Fibroblast of mammary gland (primary cell): ENCODE measurements at places on chromosomes 2 and 18.
A peak's percentile ranks its signal among the peaks of the same experiment; 100 is the strongest.

DNA sequence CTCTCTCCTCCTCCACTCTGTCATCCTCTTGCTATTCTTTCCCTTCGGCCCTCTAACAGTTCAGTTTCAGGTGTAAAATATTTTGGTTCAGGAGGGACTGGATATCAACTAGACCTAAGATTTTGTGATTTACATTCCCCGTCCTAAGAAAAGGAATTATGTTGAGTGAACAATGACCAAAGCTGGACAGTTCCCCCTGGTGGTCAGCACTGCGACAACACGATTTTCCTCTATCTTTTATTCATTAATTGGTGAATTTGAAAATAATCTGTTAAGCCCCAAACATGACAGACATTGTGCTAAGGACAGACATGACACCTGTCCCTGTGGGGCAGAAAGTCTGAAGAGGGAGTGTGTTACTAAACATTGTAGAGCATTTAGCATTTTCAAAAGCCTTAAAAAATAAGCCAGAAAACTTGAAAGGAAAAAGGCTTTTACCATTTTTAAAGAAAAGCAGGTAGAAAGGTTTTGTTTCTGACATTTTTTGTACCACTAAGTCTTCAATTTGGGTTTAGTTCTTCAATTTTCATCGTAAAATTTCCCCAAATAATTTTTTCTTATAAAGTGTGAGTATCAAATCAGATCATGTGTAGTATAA lies 28.4 kb upstream of the GTF2A1L start:
- peak; percentile 58 for DNase-seq

- no peak for DNase-seq
Measured at GRCh38 chr2:172950565-172950964, 125.1 kb upstream of the MAP3K20 start.

DNA sequence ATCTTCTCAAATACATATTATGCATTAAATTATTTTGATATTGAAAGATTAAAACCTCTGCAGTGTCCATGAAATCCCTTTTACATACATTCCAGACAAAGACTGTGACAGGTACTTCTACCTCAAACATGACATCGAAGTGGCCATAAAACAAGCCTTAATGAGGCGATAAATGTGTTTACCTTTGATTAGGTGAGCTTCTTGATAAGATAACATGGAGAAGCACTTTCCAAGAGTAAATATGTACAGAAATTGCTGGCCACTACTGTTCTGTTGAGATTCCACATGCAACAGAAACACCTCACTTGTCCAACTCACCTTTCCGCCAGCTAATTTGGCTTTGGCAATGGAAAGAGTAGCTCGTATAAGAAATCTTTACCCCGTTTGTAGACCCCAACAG lies 55.2 kb downstream of the ZEB2 start:
- DNase-seq = no peak

GRCh38 chr2:98123286-98123685 lies 36.3 kb downstream of the VWA3B start:
- no peak for DNase-seq

DNA sequence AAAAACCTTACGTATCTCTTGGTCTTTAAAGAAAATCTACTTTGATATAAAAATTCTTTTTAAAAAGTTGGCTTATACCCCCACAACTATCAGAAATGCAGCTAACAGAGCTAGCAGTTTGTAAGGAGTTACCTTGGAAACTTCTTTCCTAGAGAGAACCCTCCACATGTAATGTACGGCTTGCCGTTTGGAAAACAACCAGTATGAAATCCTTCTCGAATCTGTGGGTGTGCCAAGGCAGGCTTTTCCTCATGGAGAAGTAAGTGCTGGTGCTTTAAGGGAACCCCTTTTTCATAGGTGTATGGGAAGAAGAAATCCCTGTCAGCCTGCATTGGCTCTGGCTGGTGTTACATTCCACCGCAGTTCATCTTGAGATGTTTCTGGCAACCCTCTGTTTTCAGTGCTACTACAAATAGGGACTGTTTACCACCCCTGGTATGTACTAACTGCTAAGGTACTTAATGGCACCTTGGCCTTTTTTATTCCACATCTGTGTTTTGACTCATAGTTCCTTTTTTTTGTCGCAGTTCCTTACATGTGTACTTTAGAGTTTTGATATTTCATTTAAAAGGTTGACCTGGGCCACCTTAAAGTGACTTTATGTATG lies 248.4 kb downstream of the FHOD3 start:
- no peak for DNase-seq

GRCh38 chr2:169928463-169928864 lies 101.2 kb downstream of the UBR3 start:
- DNase-seq = peak; percentile 67

GRCh38 chr2:39549718-39550464 lies 112.8 kb upstream of the MAP4K3 start:
- no peak for DNase-seq

- DNase-seq = no peak
Measured at GRCh38 chr18:52216666-52217065, 123.3 kb upstream of the DCC start.

DNA sequence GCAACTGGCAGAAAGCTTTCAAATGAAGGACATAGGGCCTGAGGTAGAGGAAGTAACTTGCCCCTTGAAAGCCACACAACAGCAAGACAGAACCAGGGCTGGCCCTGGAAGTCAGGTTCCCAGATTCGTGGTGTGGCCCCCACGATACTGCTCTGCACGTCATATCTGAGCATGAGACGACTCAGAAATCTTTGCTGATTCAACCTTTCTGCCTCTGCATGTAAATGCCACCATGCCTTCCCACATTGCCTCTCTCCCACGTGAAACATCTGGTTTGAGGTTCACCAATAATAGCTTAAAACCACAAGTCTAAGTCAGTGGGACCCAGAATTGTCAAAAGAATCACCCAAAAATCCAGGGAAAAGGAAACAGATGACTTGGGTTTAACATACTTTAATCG lies 214.0 kb upstream of the TRIB2 start:
- peak; percentile 83 for DNase-seq

DNA sequence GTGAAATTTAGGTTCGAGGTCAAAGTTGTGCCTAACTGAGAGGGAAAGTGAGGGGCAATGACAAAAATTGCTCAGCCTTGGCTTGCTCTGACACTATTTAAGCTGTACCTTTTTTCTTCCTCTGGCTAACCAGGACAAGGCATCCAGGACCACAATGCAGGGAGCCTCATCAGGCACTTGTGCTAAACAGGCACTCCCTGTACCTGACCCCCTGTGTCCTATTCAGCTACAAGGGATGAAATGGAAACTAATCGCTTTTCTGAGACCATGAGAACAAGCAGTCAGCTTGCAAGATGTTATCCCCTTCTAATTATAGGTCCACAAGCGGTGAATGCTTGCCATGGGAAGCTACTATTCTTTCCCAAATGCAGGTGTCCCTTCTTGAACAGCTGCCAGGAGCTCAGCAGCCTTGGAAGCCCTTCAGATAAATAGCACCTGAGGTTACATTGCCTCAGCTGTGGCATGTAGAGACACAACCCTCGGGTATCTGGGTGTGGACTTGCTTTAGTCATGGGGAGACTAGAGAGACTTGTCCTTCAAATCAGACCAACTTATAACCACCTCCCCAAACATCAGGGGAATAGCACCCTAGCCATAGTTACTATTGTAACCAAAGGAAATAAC lies 19.1 kb upstream of the ITGA6 start:
- DNase-seq = no peak

- DNase-seq = no peak
Measured at GRCh38 chr18:58505181-58505580, 123.7 kb downstream of the ALPK2 start.

- DNase-seq = peak; percentile 57
Measured at GRCh38 chr2:163659224-163659623, 76.6 kb downstream of the FIGN start.

DNA sequence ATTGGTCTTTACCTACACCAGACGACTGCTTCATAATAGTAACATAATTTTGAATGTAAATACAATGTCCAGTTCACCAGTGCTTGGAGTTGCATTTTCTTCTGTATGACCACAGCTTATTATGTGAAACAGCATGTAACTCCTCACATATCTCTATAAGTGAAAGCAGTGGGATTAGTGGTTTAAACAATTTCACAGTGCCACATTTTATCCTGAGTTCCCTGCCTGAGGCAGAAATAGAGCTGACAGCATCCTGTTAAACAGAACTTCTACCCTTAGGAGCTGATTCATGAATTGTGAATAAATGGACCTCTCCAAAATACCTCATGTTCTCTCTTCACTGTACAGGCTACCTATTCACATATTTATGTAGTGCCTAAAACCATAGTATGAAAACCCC lies 542.3 kb upstream of the VWC2L start:
- DNase-seq = no peak

DNA sequence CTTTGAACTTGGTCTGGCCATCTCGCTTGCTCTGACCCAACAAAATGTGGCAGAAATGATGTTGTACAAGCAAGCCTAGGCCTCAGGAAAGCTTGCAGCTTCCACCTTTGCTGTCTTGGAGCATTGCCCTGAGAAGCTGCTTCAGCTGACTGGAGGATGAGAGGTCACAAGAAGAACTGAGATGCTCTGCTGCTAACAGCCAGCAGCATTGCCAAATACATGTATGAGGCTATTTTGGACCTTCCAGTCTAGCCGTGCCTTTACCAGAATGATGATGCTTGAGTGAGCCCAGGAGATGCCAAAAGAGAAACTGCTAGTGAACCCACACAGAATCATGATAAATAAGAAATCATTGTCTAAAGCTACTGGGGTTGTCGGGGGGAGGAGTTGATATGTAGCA lies 13.2 kb upstream of the ITGAV start:
- peak; percentile 74 for DNase-seq

DNA sequence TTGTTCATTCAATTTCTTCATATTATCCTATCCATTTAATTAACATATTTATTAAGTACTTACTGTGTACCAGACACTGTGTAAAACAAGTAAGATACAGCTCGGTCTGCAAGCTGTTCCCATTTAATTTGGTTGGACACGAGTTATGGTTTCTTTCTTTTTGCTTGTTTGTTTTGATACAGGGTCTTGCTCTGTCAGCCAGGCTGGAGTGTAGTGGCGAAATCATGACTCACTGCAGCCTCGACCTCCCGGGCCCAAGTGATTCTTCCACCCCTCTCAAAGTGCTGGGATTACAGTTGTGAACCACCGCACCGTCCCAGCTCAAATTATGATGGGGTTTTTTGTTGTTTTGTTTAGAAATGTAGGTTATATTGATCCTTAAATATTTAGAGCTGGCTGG lies 9.0 kb downstream of the CYBRD1 start:
- peak; percentile 83 for DNase-seq
